ENCODE measurements at places on chromosomes 5 and 9. TPM values are rescaled to one million over a fixed set of nuclear protein-coding genes. Genes with fewer than 3 reads are reported as not detected.
A peak's percentile ranks its signal among the peaks of the same experiment; 100 is the strongest.

- H3K4me3 ChIP-seq = no peak overlapping the region
- no peak for DNase-seq
- peaks cover 10% of the 10 kb centered on the region for H3K4me1 ChIP-seq
- H3K27ac ChIP-seq = no peak overlapping the region
- peaks cover 1% of the 10 kb centered on the region for H3K36me3 ChIP-seq
These were observed 87.7 kb downstream of the PTCH1 start for GRCh38 chr9:95429096-95429495.

- H3K4me3 ChIP-seq = no peak overlapping the region
- peaks cover 52% of the 10 kb centered on the region for H3K4me1 ChIP-seq
- no peaks in the 10 kb centered on the region for H3K27me3 ChIP-seq
- peaks cover 12% of the 10 kb centered on the region for H3K36me3 ChIP-seq
- no peak for DNase-seq
- H3K27ac ChIP-seq = peak overlapping the region; percentile 40
These were observed 30.7 kb upstream of the TGFBR1 start for GRCh38 chr9:99073985-99074901.

DNA sequence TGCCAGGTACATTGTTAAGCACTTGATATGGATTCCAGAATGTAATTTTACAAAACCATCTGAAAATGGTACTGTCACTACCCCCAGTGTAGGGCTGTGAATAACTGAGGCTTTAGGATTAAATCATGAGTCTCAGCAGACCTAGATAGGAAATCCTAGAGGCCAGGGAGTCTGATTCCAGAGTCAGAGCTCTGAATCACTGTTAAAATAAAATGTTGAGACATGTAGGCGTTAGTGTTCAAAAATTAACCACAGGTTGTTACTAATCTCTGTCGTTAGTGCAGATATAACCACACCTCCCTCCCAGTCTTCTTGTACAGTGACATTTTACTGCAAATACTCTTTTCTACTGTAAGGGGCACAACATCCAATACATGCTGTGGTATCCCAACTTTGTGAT lies 1828.8 kb downstream of the MAT2B start:
- H3K27me3 ChIP-seq = no peaks in the 10 kb centered on the region
- no peak overlapping the region for H3K27ac ChIP-seq
- no peak overlapping the region for H3K4me3 ChIP-seq
- no peak for DNase-seq
- H3K4me1 ChIP-seq = no peaks in the 10 kb centered on the region
- H3K36me3 ChIP-seq = no peaks in the 10 kb centered on the region

- no peak overlapping the region for H3K27ac ChIP-seq
- H3K4me1 ChIP-seq = no peaks in the 10 kb centered on the region
- H3K27me3 ChIP-seq = peaks cover 11% of the 10 kb centered on the region
- H3K36me3 ChIP-seq = no peaks in the 10 kb centered on the region
- H3K4me3 ChIP-seq = no peak overlapping the region
- DNase-seq = no peak
These were observed 62.9 kb upstream of the SIMC1 start for GRCh38 chr5:176175101-176175852.

DNA sequence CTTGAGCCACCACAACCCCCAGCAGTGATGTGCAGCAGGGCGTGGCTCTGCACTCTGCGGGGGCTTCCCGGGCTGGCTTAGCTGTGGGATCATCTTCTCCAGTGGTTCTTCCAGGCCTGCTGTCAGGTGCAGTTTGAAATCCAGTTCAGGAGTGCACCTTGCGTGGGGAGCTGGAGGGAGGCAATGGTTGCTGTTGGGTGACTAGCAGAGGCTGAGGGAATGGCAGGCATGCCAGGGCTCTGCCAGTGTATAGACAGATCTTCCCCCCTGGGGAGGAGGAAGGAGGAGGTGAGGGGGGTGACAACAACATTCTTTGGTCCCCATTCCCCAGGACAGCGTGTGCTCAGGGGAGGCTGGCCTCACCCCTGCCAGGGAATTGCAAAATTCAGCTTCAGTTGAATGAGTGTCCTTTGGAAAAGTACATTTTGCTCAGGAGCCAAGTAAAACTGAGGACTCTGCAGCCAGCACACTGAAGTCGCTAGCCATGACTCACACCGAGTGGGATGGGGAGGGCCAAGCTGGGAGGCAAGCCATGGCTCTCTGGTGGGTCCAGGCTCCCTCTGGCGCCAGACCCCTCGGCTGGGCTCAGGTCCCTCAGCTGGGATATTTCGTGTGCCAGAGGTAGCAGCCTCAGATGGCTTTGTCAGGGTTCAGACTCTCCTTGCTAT lies 35.0 kb downstream of the ERGIC1 start:
- peaks cover 4% of the 10 kb centered on the region for H3K36me3 ChIP-seq
- DNase-seq = no peak
- H3K4me1 ChIP-seq = peaks cover 13% of the 10 kb centered on the region
- H3K4me3 ChIP-seq = no peak overlapping the region
- no peaks in the 10 kb centered on the region for H3K27me3 ChIP-seq
- H3K27ac ChIP-seq = no peak overlapping the region

- no peak overlapping the region for H3K27ac ChIP-seq
- H3K4me1 ChIP-seq = no peaks in the 10 kb centered on the region
- H3K36me3 ChIP-seq = no peaks in the 10 kb centered on the region
- H3K4me3 ChIP-seq = no peak overlapping the region
- H3K27me3 ChIP-seq = no peaks in the 10 kb centered on the region
These were observed 262.9 kb upstream of the PTPRD start for GRCh38 chr9:10875752-10876151.

GRCh38 chr5:56910210-56910965 lies 992 bp downstream of the SETD9 start:
- peak overlapping the region; percentile 96 for H3K4me3 ChIP-seq
- H3K27ac ChIP-seq = peak overlapping the region; percentile 79
- DNase-seq = no peak
- peaks cover 18% of the 10 kb centered on the region for H3K4me1 ChIP-seq
- H3K36me3 ChIP-seq = peaks cover 6% of the 10 kb centered on the region

DNA sequence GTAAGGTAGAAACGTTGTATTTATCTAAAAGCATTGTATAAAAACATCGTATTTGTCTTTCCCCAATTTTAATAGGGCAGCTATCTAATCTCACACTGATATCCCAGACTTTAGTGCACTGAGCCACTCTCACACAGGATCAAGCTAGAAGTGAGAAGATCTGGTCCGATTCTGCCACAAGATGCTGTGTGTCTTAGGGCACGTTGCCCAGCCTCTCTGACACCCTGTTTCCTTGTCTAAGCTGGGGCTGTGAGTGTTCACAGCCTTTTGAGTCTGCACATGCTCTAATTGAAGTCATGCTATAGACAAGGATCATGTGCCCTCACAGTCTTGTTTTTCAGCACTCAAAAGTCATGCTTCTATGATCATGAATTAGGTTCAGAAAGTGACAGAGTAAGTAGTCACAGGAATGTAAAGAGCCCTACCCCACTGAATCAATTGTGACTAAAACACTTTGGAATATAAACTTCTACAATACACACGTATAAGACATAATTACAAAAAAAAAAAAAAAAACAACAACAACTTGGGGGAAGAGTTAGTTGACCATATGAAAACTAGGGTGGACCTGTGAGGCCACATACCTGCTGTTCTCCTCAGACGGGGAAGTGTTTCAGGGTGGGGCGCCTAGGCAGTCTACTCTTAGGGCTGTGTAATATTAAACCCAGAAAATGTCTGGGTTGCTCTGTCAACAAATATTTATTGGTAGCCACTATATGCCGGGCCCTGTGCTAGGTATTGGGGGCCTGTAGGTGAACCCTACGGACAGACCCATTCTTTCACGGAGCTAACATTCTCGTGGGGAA lies 893 bp upstream of the ABLIM3 start:
- H3K4me3 ChIP-seq = no peak overlapping the region
- H3K4me1 ChIP-seq = peaks cover 2% of the 10 kb centered on the region
- H3K27ac ChIP-seq = no peak overlapping the region
- no peak for DNase-seq
- H3K36me3 ChIP-seq = no peaks in the 10 kb centered on the region

DNA sequence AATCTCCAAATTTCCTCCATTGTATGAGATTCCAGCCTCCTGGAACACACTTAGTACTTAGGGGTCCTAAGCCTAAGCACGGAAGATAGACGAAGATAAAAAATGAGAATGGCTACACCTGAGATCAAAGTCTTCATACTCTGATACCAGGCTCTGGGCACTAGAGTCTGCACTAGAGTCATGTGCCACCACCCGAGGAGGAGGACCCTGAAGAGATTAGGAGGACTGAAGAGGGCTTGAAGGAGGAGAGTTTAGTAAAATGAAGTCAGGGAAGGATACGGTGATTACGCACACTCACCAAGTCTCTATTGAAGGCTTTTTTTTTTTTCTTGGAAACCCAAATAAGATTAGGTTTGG lies 573 bp upstream of the SPATA24 start:
- peak overlapping the region; percentile 96 for H3K4me3 ChIP-seq
- H3K27ac ChIP-seq = peak overlapping the region; percentile 100
- peaks cover 32% of the 10 kb centered on the region for H3K4me1 ChIP-seq
- DNase-seq = no peak
- H3K36me3 ChIP-seq = peaks cover 2% of the 10 kb centered on the region

The KLF4 gene
- total RNA-seq = 1.1 TPM

The PTGDS gene
- 3.3 TPM for total RNA-seq

The SCGB3A2 gene
- total RNA-seq = not detected

The ADAMTS2 gene
- total RNA-seq = not detected

The STPG3 gene
- not detected for total RNA-seq

The CATSPER3 gene
- total RNA-seq = 0.40 TPM

The ALDH7A1 gene
- 3.2 TPM for total RNA-seq
